ENCODE measurements at places on chromosomes 5 and 9.

DNA sequence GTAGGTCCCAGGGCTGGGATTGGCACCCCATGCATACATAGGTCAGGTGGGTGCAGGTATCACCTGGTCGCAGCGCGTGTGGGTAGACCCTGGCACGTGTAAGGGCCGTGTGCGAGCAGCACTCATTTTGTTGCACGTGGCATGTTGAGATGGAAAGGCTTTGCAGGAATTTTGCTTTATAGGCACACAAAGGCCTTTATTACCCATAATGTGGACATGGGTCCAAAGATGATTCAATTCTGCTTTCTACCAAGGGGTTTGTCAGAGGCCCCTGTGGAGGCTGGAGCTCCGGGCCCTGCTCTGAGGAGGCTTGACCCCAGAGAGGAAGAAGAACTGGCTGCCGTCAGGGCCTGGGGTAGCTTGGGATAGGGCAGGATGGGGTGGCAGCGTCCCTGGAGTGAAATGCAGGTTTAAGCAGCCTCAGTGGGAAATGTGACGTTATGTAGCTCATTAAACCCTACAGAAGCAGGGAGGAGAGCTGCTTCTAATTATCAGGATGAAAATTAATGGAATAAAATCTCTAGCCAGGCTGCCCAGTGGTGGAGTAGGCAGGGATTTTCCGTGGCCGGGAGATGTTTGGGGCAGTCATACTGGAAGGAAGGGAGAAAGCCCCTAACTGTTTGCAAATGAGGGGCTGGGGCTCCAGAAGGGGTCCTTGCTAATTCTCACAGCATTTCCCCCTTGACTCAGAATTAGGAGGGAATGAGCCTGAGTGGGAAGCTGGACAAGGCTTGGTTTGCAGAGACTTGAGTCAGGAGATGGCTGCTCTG is 103.3 kb upstream of the PITX1 start:
- no peak for DNase-seq
- H3K4me1 ChIP-seq: no peaks in the 10 kb centered on the region
- H3K36me3 ChIP-seq: no peaks in the 10 kb centered on the region
- H3K4me3 ChIP-seq: no peak overlapping the region

- no peaks in the 10 kb centered on the region for H3K36me3 ChIP-seq
- H3K4me1 ChIP-seq: no peaks in the 10 kb centered on the region
- no peak for DNase-seq
- H3K4me3 ChIP-seq: no peak overlapping the region
These were observed 301.6 kb downstream of the ISL1 start for GRCh38 chr5:51684794-51685355.

DNA sequence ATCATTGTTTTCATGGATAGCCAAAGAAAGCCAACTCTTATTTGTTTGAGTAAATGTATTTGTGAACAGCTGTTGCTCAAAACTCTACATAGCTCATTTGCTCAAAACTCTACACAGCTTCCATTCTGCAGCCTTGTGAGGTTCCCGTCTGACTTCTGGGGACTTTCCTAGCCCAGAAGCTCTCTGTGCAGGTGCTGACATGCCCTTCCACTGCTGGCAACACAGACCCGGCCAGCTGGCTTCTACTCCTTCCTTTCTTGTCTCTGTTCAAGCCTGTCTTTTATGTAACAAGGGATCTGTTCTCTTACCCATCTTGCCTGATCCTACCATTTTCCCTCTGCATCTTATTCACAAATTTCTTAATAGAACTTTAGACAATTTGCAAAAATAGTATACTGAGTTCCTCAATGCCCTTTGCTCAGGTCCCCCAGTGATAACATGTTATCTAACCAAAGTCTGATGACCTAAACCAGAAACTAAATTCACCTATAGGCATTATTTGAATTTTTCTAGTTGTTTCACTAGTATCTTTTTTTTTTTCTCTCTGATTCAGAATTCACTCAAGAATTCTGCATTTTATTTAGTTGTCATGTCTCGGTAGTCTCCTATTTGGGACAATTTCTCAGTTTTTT is 556.5 kb upstream of the SEMA6A start:
- no peaks in the 10 kb centered on the region for H3K27me3 ChIP-seq
- DNase-seq: no peak
- H3K4me3 ChIP-seq: no peak overlapping the region
- no peaks in the 10 kb centered on the region for H3K4me1 ChIP-seq
- H3K36me3 ChIP-seq: no peaks in the 10 kb centered on the region
- no peak overlapping the region for H3K27ac ChIP-seq

DNA sequence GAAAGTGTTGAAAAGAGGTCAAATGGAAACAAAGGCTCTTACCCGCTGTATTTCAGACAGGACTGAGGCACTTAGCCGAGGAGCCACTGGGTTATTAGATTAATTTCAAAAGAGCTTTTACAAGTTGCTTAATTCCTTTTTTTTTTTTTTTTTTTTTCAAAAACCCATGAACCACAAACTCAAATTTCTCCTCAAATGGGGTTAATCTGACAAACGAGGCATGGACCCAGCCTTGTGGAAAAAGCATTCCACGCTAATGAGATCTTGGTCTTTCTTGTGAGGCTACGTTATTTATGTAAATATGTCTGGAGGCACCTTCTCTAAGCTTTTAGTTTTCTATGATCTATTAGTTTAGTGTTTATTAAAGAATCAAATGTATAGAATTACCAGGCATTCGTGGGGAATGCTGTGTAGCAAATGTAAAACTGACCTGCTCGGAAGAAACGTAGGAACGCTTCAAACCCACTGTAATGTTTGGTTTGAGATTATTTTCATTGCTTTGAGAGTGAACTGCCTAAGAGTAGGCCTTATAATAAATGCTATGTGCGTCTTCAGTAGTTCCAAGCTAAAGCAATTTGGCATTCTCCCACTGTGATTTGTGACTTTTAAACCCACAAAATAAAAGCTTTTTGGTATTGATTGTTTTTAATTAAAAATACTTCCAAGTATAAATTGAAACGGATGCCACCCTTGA is 134.7 kb downstream of the CDH6 start:
- no peak overlapping the region for H3K27ac ChIP-seq

DNA sequence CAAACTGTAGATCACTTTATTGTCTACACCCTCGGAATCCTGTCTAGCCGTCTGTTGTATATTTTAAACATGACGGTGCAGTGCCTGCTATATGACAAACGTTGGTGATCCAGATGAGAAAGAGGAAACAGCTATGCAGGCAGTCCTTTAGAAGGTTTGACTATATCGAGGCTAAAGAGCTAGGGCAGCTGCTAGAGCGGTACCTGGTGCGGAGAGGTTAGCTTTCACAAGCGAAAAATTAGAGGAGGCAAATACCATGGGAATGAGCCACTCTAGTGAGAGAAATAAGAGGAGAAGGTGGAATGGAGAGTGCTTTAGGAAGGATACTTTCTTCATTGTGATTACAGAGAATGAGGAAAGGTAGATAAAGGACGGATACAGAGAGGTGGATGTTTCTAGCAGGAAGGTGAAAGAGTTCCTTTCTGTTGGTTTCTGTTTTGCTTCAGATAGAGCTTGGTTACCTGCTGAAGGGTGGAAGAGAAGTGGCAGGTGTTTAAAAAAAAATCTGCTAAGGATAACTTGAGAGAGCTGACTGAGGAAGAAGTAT is 959 bp upstream of the FBXL17 start:
- DNase-seq: peak; percentile 68
- H3K4me3 ChIP-seq: peak overlapping the region; percentile 63
- H3K27me3 ChIP-seq: no peaks in the 10 kb centered on the region
- H3K27ac ChIP-seq: peak overlapping the region; percentile 98
- H3K36me3 ChIP-seq: no peaks in the 10 kb centered on the region

DNA sequence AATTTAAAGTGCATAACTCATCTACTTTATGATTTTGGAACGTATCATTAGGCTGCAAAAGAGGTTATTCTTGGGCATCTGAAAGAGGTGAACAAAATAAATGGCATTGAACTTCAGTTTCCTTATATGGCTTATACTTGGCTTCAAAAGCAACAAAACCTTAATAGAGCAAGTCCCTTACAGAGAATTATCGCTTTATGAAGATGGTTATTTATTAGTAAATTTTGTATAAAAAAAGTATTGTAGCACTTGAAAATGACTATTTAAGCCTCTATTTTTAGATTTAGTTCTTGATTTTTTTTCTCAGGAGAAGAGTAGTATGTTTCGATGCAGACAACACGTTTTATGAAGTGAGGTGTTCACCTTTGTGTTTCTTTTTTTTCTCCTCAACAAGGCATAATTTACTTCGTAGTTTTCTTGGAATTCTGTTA is 2.0 kb downstream of the ERBIN start:
- peaks cover 6% of the 10 kb centered on the region for H3K36me3 ChIP-seq
- H3K27ac ChIP-seq: no peak overlapping the region
- no peaks in the 10 kb centered on the region for H3K27me3 ChIP-seq
- peaks cover 34% of the 10 kb centered on the region for H3K4me1 ChIP-seq

DNA sequence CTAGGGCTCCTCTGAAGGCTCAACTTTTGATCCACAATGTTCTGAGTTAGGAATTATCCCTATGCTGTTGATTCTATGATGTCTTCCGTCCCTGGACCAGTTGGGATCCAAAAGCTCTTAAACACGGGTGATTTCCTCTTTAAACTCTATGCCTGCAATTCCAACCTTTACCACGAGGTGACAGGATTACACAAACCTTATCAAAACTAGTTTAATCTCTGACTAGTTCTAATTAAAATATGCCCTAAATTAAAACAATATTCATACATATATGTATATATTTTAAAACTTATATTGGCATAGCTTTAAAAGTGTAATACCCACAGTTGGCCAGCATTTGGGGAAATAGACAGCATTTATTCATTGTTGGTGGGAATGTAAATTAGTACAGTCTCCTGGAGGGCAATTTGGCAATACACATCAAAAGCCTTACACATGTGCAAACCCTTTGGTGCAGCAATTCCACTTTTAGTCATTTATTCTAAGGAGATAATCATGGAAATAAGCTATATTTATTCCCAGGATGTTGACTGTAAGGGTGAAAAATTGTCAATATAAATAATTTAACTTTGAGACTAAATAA is 51.6 kb upstream of the PHYKPL start:
- H3K27ac ChIP-seq: no peak overlapping the region
- H3K36me3 ChIP-seq: no peaks in the 10 kb centered on the region
- no peaks in the 10 kb centered on the region for H3K27me3 ChIP-seq
- peaks cover 7% of the 10 kb centered on the region for H3K4me1 ChIP-seq

- DNase-seq: no peak
- peaks cover 6% of the 10 kb centered on the region for H3K27me3 ChIP-seq
- H3K36me3 ChIP-seq: no peaks in the 10 kb centered on the region
- no peaks in the 10 kb centered on the region for H3K4me1 ChIP-seq
- H3K4me3 ChIP-seq: no peak overlapping the region
- no peak overlapping the region for H3K27ac ChIP-seq
These were observed 25.0 kb downstream of the HMCN2 start for GRCh38 chr9:130290291-130291181.

DNA sequence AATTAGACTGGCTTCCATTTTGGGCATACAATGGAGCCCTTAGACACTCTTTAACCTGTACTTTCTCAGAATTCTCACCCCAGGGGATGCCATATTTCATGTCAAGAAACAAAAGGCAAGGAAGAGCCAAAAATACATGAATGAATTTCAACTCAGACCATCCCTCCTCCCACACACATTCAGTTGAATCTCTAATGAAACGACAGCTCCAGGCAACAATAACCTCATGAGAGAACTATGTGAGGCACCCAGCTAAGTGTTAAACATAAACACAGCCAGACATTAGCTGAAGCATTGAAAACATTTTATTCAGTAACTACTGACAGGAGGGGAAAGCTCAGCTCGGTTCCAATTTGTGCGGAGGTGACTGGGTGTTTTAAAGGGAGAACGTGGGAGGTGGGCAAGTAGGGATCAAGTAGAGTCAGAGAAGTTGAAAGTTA is 1359.1 kb upstream of the CDH9 start:
- H3K4me1 ChIP-seq: no peaks in the 10 kb centered on the region
- no peaks in the 10 kb centered on the region for H3K27me3 ChIP-seq
- no peak overlapping the region for H3K4me3 ChIP-seq
- H3K36me3 ChIP-seq: no peaks in the 10 kb centered on the region

DNA sequence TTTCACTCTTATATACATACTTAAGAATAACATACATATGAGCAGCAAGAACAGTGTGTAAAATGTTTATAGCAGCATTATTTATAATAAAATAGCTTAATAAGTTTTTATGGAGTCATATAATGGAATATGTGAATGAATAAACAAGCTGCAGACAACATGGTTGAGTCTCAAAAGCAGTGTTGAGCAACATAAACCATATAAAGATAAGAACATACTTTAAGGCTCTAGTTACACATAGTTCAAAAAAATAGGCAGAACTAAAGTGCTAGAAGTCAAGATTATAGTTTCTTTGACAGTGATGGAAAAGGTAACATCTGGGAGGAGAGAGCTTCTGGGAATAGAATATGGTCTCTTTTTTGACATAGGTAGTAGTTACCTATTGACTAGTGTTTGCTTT is 53.7 kb upstream of the ADAMTS19 start:
- no peaks in the 10 kb centered on the region for H3K27me3 ChIP-seq
- no peak for DNase-seq
- no peak overlapping the region for H3K4me3 ChIP-seq
- no peaks in the 10 kb centered on the region for H3K4me1 ChIP-seq

GRCh38 chr5:135916638-135917263 is 21.1 kb upstream of the IL9 start:
- H3K27me3 ChIP-seq: peaks cover 4% of the 10 kb centered on the region
- no peak overlapping the region for H3K27ac ChIP-seq
- H3K4me1 ChIP-seq: no peaks in the 10 kb centered on the region
- no peak overlapping the region for H3K4me3 ChIP-seq
- H3K36me3 ChIP-seq: no peaks in the 10 kb centered on the region
- DNase-seq: peak; percentile 30

GRCh38 chr5:123868881-123869280 is 356.9 kb downstream of the CSNK1G3 start:
- no peak overlapping the region for H3K4me3 ChIP-seq
- DNase-seq: no peak
- no peaks in the 10 kb centered on the region for H3K4me1 ChIP-seq
- H3K27ac ChIP-seq: no peak overlapping the region
- no peaks in the 10 kb centered on the region for H3K27me3 ChIP-seq

DNA sequence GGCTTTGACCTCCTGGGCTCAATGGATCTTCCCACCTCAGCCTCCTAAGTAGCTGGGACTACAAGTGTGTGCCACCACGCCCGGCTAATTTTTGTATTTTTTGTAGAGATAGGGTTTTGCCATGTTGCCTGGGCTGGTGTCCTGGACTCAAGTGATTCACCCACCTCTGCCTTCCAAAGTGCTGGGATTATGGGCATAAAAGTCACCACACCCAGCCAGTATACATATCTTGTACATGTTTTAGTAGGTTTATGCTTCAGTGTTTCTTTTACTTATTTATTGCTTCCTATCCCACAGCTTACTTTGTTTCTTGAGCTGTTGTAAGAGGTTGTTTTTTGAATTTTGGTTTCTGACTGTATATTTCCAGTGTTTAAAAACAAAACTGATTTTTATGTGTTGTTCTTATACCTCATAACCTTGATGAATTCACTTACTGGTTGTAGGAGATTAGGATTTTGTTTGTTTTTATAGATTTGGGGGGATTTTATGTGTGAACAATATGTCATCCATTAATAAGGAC is 12.9 kb downstream of the FBXW5 start:
- no peaks in the 10 kb centered on the region for H3K4me1 ChIP-seq
- H3K27ac ChIP-seq: no peak overlapping the region
- H3K4me3 ChIP-seq: no peak overlapping the region
- H3K27me3 ChIP-seq: no peaks in the 10 kb centered on the region
- DNase-seq: no peak
- H3K36me3 ChIP-seq: no peaks in the 10 kb centered on the region
